ENCODE measurements at places on chromosomes 3 and 15. TPM values are rescaled to one million over a fixed set of nuclear protein-coding genes. Genes with fewer than 3 reads are reported as not detected.

The PLCB2 gene
- total RNA-seq: 1.5 TPM

The PARP15 gene
- total RNA-seq: not detected

DNA sequence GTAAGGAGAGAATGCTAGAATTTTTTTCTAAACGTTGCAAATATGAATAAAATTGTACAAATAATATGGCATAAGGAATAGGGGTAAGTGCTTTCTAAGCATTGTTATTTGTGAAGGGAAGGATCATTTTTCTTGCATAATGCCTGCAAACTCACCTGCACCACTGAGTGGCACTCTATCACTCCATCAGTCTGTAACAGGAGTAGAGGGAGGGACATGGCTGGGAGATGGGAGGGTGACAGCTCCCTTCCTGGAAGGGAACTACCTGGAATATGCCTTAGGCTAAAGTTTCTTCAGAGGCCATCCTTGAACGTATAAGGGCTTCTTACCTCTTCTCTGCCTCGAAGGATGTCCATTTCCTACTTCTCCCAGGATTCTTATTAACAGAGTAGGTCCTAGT is 3.0 kb downstream of the NAALADL2 start:
- DNase-seq: peak; percentile 12

GRCh38 chr15:33467816-33468163 is 157.0 kb downstream of the RYR3 start:
- no peak for DNase-seq

Data from kidney epithelial cell (primary cell).